Left colon (tissue), 2 donors: ENCODE measurements at places on chromosomes 3 and 15.

GRCh38 chr3:56938530-56938929 is 121.9 kb upstream of the SPATA12 start:
- no peak for DNase-seq

DNA sequence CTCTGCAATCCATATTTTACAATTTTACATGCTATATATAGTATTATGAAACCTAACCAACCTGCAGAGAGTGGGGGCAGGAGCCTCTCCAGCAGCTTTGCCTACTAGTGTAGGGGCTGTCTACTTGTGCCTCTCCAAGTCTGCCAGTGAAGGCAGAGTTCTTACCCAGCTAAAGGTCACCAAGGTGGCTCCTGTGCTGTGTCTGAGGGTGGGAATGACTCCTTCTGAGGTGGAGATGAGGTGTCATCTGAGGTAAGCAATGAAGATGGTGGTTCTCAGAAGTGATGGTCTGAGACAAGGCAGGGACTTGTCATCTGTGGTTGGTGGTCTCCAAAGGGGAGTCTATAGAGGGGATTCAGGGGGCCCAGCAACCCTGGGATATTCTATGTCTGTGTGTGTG is 47.5 kb downstream of the SACM1L start:
- no peak for DNase-seq

DNA sequence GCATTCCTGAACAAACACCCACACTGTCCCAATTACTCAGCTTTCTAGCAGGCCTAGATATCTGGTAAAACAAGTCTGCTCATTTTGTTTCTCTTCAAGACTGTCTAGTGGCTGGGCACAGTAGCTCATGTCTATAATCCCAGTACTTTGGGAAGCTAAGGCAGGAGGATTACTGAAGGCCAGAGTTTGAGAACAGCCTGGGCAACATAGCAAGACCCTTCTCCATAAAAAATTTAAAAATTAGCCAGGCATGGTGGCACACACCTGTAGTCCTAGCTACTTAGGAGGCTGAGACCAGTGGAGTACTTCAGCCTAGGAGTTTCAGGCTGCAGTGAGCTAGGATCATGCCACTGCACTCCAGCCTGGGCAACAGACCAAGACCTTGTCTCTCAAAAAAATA is 6.2 kb upstream of the PTPN23 start:
- DNase-seq = no peak

DNA sequence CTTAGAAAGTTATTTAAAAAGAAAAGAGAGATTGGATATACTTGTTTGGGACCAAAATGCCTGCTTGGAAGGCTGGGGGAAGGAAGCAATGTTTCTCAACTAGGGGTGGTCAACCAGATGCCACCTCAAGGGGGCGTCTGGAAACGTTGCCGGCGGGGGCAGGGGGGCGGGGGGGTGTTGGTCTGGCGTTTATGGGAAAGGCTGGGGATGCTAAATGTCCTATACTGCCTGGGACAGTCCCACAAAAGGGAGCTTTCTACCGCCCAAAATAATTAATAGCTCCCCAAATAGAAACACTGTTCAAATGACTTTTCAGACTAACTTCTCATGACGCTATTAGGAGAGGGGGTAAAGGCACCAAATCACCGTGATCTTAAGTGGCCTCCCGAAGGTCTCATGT is 2.2 kb downstream of the POLG start:
- DNase-seq = no peak

- DNase-seq = no peak
Measured at GRCh38 chr15:67242708-67243111, 11.8 kb downstream of the AAGAB start.

- DNase-seq = no peak
Measured at GRCh38 chr3:47113669-47114365, 50.1 kb downstream of the SETD2 start.
